ENCODE measurements at places on chromosomes 13 and 19.

- no peak for DNase-seq
Observed at GRCh38 chr13:46348961-46349360, 38.1 kb downstream of the RUBCNL start.

- DNase-seq: no peak
Observed at GRCh38 chr19:24069905-24070657, 16.9 kb upstream of the ZNF254 start.

- DNase-seq: no peak
Observed at GRCh38 chr13:101751488-101751887, 299.0 kb downstream of the ITGBL1 start.

DNA sequence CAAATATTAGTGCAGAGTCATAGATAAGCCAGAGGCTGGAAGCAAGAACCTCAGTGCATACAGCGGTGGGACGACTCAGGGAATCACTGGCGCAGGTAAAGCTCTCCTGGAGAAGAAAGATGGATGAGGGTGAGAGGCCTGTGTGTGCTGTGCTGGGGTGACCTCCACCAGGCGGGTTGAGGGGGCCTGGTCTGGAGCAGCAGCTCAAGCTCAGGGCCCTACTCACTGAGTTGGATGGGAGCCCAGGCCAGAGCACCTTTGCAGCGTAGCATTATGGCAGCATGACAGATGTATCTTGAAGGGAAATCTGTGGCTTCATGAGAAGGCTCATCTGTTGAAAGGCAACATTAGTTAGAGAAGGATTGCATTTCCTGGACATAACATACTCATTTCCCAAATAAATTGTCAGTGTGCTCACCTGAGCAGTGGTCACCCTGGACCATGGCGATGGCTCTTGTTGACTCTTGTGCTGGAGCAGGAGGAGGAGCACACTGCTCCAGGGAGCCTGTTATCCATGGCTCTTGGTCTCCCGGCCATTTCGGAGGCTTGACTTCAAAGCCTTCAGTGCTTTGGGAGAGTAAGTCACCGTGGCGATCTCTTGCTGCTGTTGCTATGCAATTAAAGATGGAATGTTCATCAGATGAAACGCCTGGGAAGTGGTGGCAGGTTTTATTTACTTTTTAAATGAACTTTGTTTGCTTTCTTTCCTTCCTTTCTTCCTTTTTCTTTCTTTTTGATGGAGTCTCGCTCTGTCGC is 25.0 kb downstream of the HNRNPM start:
- no peak for DNase-seq

GRCh38 chr19:56508290-56508778 is 679 bp downstream of the ZNF471 start:
- no peak for DNase-seq

DNA sequence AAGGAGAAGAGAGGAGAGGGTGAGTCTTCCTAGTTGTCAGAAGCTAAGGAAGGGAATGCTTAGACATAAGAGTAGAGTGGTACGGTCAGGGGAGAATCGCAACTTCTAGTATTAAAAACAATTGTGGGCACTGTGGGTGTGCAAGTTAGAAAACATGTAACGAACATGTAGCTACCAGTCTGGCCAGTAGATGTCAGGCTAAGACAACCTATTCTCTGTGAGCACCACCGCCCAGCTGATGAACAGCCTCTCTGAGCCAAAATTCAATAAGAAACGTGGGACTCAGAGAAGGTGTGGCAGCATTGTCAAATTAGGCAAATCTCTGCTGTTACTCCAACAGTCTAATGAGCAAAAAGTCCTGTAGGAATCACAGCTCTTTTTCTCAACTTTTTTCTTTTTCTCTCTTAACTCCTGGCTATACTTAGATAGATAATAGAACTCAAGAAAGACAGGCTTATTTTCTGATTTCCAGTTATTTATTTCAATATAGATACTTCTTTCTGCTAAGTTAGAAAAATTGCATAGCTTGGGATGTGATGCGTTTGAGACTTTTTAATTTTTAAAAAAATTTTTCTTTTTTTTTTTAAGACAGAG is 186.2 kb downstream of the USP12 start:
- DNase-seq: peak; percentile 51

GRCh38 chr13:79678100-79678499 is 197.1 kb downstream of the NDFIP2 start:
- DNase-seq: no peak
